Activated T-helper 1 cell treated with Interleukin-2 at 50 U/mL for 16 hours (primary cell): ENCODE measurements at places on chromosomes 3 and 15.

DNA sequence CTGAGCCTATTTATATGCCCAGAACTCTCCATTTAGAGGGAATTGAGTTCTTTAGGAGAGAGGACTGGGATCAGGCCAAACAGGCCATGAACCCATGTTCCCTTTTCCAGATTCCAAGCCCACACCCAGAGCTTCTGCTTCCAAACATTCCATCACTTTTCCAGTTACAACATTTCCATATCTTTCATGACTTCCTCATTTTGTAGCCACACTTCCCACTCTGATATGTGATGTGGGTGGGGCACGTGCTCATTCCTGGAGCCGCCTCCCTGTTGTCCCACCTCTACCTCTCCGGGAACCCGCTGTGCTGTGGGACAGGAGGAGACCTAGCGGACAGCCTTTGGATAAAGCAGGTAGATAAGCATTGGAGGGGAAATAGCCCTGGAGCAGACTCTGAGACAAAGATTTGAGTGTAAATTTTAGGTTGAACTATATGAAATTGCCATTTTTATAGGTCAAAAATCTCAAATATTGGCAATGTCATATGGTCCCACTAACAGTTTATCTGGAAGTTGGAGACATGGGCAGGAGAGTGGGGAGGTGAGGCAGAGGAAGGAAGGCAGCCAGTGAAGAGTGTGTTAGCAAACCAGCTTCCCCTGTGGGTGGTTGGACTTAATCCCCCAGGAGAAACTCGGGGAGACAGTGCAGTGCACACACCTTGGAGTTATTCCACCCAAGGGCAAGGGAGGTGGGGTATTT is 31.8 kb downstream of the CYP8B1 start:
- no peak for DNase-seq

- DNase-seq, result no peak
Observed at GRCh38 chr15:40097096-40097967, 11.3 kb downstream of the BMF start.

DNA sequence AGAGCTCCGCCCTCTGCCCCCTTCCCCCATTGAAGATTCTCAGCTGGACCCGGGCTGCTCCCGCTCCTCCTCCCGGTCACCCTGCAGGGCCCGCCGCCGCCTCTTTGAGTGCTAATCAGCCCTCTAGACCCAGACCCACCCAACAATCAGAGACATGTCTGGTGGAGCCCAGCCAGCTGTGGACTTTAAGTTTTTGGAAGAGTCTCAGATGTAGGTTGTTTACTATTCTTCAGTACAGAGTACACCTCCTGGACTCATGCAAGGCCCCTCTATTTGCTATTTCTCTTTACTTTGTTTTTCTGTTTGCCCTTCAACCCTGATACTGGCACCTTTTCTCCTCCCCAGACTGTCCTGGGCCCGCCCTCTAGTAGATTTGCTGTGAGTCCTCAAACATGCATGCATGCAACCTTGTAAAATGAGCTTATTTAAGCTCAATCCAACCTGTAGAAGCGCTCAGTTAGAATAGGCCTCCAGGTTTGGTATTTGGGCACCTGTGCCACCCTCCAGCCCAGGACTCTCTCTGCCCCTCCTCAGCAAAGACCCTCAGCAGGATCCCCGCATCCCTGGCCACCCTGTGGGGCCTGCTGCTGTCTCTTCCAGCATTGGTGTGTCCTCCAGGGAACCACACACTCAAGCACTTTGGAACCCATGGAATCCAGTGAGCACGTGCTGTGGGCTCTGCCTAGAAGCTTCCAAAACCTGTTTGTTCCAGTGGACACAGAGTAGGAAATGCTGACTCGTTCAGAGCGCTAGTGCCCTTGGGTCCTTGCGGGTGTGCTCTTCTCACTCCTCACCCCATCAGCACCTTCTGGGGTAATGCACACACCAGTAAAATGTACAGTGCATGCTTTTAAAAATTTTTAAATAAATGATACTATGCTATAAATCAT is 4.6 kb downstream of the PRR23E start:
- no peak for DNase-seq

- no peak for DNase-seq
Observed at GRCh38 chr3:81823882-81824395, 62.5 kb upstream of the GBE1 start.

DNA sequence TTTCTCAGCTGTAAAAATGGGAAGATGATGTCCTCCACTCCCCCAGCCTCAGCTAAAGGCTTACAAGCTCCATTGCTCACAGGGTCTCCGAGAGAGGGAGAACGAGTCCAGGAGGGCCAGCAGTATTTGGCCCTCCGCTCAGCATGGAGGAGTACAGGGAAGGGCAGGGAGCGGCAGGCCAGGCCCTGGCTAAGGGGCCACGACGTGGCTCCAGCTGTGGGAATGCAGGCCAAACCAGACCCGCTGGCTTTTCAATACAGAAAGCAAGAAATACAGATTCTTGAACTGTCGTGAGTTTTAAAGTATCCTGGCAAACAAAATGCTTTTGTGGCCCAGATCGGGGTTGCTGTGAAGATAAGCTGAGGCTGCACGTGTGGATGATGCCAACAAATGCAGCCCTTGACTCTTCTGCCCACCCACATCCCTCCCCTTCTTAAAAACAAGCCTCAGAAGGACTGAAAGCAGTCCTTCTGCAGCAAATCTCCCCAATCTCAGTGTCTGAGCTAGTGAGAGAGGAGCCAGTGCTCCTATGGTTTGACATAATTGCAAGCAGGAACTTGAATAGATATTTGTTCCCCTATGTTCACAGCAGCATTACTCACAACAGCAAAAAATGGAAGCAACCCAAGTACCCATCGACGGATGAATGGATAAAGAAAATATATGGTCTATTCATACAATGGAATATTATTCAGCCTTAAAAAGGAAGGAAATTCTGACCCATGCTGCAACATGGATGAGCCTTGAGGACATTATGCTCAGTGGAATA is 18.5 kb upstream of the FBLN2 start:
- DNase-seq, result no peak

- no peak for DNase-seq
Observed at GRCh38 chr3:58176827-58177489, 33.8 kb downstream of the DNASE1L3 start.

DNA sequence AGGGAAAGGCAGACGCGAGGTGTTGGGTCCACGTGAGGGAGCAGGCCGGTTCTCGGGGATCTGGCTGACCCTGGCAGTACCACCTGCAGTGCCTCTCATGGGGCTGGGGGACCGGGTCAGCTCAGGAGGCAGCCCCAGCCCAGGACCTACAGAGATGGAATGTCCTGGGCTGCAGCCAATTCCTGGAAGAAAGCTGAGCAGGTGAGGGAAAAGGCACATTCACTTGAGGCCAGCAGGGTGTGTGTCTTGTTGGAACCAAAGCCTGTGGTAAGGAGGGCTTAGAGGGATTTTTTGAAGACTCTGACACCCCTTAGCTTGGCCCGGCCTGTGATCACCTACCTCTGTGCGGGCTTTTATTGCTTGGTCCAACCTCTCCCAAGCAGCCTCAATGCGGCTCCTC is 15.8 kb downstream of the PLA2G4B start:
- no peak for DNase-seq

- no peak for DNase-seq
Observed at GRCh38 chr3:107394502-107394901, 17.3 kb downstream of the CCDC54 start.

GRCh38 chr15:27172821-27173220 is 201.8 kb downstream of the GABRG3 start:
- DNase-seq, result no peak

DNA sequence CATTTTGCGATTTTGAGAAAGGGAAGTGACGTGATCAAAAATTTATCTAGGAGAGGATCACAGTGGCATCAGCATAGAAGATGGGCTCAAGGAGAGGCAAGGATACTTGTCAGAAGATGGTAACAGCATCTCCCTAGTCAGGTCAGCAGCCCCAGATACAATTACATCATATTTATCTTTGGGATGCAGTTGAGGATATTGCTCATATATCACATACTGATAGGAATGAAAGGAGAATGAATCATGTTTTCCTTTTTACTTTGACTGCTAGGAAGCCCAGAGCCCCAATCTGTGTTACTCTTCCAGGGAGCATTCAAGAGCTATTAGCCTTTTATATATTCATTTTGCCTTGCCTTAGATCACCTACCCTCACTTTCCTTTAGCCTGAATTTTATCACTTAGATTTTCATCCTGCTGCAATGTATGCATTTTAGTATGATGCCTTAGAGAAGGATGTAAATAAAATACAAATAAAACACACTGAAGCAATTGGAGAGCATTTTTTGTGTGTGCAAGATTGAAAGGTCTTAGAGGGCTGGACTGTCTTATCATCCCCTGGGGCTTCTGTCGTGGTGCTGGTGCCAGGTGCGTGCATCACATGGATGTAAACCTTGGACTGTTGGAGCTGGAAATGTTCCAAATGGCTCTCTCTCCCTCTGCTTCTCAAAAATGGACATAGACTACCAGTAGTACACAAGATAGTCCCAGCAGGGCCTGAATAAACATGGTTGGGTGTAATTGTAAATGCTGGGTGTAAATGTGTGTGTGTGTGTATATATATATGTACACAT is 40.3 kb downstream of the CORO2B start:
- DNase-seq, result no peak

DNA sequence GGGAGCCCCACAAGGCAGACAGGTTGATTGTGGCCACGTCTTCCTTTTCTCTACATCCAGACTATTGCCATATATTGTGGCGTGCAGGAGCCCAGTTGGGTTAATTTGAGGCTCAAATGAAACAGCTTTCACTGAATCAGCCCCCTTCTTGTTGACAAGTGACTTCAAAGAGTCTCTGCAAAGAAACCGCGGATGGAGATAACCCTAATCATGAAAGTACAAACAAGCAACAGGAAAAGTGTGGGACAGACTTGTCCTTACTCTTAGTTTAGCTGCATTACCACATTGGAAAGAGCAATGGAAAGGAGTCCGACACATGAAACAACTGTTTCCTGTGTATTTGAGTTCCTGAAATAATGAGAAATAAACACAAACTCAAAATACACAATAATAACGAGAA is 3.3 kb downstream of the TMEM40 start:
- DNase-seq, result no peak

GRCh38 chr3:37855363-37855970 is 6.2 kb upstream of the CTDSPL start:
- DNase-seq, result peak; percentile 52

GRCh38 chr3:50340448-50341329 is at the start of gene RASSF1:
Gene RASSF1, minus strand, starts transcription at chr3:50340836. Its CDS starts 31 bp downstream, at chr3:50340805.
- DNase-seq, result peak; percentile 49

DNA sequence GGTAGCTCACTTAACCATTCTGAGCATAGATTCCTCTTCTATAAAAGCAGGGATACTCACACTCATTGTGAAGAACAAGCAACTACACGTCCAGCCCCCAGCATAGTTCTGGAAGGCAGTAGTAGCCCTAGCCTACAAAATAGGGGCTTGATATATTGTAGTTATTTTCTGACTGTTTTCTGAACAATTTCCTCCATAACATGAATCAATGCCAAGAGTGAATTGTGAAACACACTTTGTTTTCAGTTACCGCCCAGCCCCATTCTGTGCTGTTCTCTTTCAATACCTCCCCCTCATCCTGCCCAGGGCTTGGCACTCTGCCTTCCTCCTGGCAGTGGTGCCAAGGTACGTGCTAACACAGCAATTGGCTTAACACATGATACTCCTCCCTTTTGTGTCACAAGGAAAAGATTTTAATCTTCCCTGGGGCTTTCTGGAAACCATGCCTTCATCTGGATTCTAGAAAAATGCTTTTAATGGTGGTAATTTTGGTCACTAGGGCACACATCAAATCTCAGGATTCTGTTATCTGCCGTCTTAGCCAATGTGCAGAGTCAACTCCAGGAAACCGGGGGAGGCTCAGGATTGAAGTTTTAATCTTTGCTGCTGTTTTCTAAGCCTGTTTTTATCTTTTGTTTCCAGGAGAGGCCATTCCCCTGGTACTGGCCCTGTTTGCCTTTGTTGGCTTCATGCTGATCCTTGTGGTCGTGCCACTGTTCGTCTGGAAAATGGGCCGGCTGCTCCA is 37.2 kb downstream of the IL20RB start:
- DNase-seq, result no peak

- DNase-seq, result no peak
Observed at GRCh38 chr3:732326-732928, 360.4 kb upstream of the CNTN6 start.

GRCh38 chr15:28919201-28919635 is 33.4 kb downstream of the APBA2 start:
- DNase-seq, result no peak

GRCh38 chr3:140292684-140293083 is 357.7 kb downstream of the CLSTN2 start:
- DNase-seq, result no peak

DNA sequence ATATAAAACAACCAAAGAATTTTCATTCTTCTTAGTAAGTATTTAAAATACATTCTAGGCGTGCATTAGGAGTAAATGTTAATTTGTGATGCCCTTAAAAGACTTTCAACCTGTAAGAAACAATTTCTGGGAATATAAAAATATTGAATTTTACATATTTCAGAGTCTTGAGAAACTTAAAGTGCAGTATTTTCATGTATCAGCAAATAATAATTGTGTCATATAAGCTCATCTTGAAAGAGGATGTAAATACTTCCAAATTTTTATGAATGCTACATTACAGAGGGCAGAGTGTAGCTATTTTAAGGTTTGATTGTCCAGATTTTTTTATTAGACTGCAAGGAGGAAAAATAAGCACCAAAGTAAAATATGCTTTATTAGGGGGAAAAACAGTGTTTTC is 207.1 kb downstream of the VPS13C start:
- no peak for DNase-seq
